Activated CD8-positive, alpha-beta T cell treated with anti-CD3 and anti-CD28 coated beads, Interleukin-2, amount 10 ng/mL, durations not matched to agents 7 days and 5 days (primary cell): ENCODE measurements at places on chromosomes 5 and 9. TPM values are rescaled to one million over a fixed set of nuclear protein-coding genes. Genes with fewer than 3 reads are reported as not detected.

Gene LCN12
- total RNA-seq, result 1.0 TPM

- peaks cover 17% of the 10 kb centered on the region for H3K27me3 ChIP-seq
- no peak overlapping the region for H3K27ac ChIP-seq
- no peaks in the 10 kb centered on the region for H3K36me3 ChIP-seq
- H3K4me3 ChIP-seq, result no peak overlapping the region
- no peak for DNase-seq
- H3K4me1 ChIP-seq, result no peaks in the 10 kb centered on the region
Observed at GRCh38 chr5:54457094-54457862, 1.8 kb downstream of the HSPB3 start.

GRCh38 chr5:164358531-164359259 lies 853.3 kb downstream of the MAT2B start:
- DNase-seq, result no peak
- no peak overlapping the region for H3K27ac ChIP-seq
- no peaks in the 10 kb centered on the region for H3K36me3 ChIP-seq
- H3K4me3 ChIP-seq, result no peak overlapping the region
- no peaks in the 10 kb centered on the region for H3K27me3 ChIP-seq
- H3K4me1 ChIP-seq, result no peaks in the 10 kb centered on the region

- DNase-seq, result no peak
- H3K27me3 ChIP-seq, result no peaks in the 10 kb centered on the region
Observed at GRCh38 chr5:40618926-40619325, 60.8 kb upstream of the PTGER4 start.

DNA sequence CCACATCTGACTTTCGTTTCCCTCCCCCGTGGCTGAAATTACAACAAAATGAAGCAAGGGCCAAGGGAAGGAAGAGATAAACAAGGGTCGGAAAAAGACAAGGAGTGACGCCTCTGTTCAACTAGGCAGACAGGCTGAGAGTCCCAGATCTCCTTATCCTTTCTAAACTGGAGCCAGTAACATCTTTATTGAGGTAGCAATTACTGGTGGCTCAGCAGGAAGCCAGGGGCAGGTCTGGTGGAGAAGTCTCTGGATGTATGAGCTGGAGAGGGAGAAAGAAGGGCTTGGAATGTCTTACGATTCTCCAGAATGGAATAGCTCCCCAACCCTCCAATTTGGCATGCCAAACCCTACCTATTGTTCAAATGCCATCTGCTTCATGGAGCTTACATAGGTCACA lies 190.8 kb upstream of the BRINP1 start:
- no peak for DNase-seq
- H3K4me1 ChIP-seq, result peaks cover 7% of the 10 kb centered on the region
- no peak overlapping the region for H3K4me3 ChIP-seq
- H3K27me3 ChIP-seq, result peaks cover 2% of the 10 kb centered on the region
- H3K36me3 ChIP-seq, result no peaks in the 10 kb centered on the region

- no peak overlapping the region for H3K27ac ChIP-seq
- no peak for DNase-seq
- no peaks in the 10 kb centered on the region for H3K36me3 ChIP-seq
- no peaks in the 10 kb centered on the region for H3K27me3 ChIP-seq
- H3K4me3 ChIP-seq, result no peak overlapping the region
Observed at GRCh38 chr5:15233566-15233965, 266.4 kb upstream of the FBXL7 start.

Gene GLRA1
- not detected for total RNA-seq

GRCh38 chr9:72254901-72255545 lies 105.8 kb downstream of the GDA start:
- no peaks in the 10 kb centered on the region for H3K4me1 ChIP-seq
- H3K4me3 ChIP-seq, result no peak overlapping the region
- peaks cover 16% of the 10 kb centered on the region for H3K27me3 ChIP-seq
- H3K36me3 ChIP-seq, result no peaks in the 10 kb centered on the region
- H3K27ac ChIP-seq, result no peak overlapping the region

Gene KIF2A
- 149 TPM for total RNA-seq

- no peak overlapping the region for H3K27ac ChIP-seq
- no peaks in the 10 kb centered on the region for H3K4me1 ChIP-seq
- H3K27me3 ChIP-seq, result no peaks in the 10 kb centered on the region
Observed at GRCh38 chr5:118211606-118212005, 776.7 kb downstream of the DTWD2 start.

DNA sequence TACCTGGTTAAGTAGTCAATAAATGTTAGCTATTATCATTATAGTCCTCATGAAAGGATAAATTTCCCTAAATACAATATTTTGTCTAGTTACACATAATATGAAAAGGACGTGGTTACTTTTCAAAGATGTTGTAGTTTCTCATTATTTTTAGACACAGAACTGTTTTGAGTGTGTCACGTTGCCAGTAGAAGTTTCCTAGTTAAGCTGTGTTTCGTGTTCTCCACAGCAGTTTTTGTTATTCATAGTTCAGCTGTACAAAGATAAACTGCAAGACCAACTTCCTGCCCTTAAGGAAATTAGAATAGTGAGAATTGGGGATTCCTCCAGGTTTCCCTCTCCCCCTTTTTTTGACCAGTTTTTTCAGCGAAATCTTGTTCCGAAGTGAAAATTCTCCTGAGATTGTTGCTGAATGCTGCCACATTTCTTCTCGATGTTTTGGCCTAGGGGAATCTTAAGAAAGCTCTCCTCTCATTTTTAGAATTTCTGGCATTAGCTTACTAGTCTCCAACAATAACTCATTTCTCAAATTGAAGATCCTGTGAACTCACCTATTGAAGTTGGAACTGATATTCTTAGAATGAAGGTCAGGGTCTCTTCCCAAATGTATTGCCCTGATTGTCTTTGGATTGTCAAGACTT lies 176.1 kb downstream of the PAM start:
- no peaks in the 10 kb centered on the region for H3K27me3 ChIP-seq
- H3K27ac ChIP-seq, result no peak overlapping the region
- H3K36me3 ChIP-seq, result peaks cover 2% of the 10 kb centered on the region

DNA sequence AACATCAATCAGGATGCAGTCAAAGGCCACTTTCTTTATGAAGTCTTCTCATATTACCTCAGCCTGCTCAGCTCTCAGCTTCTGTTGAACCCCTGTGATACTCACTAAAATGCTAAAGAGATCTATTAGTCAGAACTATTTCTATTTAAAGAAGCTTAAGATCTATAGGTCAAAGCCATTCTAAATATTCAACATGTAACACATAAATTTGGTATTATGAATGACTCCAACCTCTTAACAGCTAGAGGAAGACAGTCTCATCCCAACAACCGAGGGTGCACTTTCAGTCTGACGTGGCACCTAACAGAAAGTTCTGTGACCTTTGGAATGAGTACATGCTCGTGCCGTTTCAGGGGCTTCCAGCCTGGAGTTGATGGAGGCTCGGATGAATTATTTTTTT lies 301.5 kb upstream of the VLDLR start:
- no peaks in the 10 kb centered on the region for H3K36me3 ChIP-seq
- no peak overlapping the region for H3K4me3 ChIP-seq
- no peak overlapping the region for H3K27ac ChIP-seq
- DNase-seq, result no peak
- H3K27me3 ChIP-seq, result peaks cover 2% of the 10 kb centered on the region

DNA sequence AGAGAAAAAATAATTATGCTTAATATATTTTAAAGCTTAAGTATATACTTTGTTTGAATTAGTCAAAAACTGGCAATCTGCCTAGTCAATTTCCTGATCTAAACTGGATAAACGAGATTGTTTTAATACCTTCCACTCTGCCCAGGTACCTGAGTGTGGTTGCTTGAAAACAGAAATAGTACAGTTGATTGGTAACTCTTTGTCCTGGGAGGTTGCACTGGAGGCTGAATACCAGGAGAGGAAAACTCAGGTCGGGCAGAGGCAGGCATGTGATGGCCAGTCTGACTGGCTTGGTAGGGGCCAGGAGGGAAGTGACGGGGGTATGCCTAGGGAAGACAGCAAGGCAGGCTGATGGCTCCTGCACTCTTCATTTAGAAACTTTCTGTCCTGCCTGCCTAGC lies 80.2 kb downstream of the PIK3R1 start:
- no peak overlapping the region for H3K4me3 ChIP-seq
- peaks cover 73% of the 10 kb centered on the region for H3K36me3 ChIP-seq
- peaks cover 17% of the 10 kb centered on the region for H3K4me1 ChIP-seq
- DNase-seq, result no peak

GRCh38 chr5:180315762-180316212 lies 23.9 kb upstream of the MAPK9 start:
- DNase-seq, result peak; percentile 72
- H3K4me3 ChIP-seq, result no peak overlapping the region
- H3K27me3 ChIP-seq, result no peaks in the 10 kb centered on the region
- no peak overlapping the region for H3K27ac ChIP-seq

GRCh38 chr5:170372971-170373370 lies 16.2 kb downstream of the KCNMB1 start:
- H3K27ac ChIP-seq, result no peak overlapping the region
- H3K4me3 ChIP-seq, result no peak overlapping the region
- H3K27me3 ChIP-seq, result peaks cover 24% of the 10 kb centered on the region
- no peaks in the 10 kb centered on the region for H3K4me1 ChIP-seq
- H3K36me3 ChIP-seq, result no peaks in the 10 kb centered on the region

- no peak for DNase-seq
- no peaks in the 10 kb centered on the region for H3K27me3 ChIP-seq
- no peak overlapping the region for H3K4me3 ChIP-seq
- H3K4me1 ChIP-seq, result no peaks in the 10 kb centered on the region
- H3K27ac ChIP-seq, result no peak overlapping the region
Observed at GRCh38 chr5:77437194-77437593, 54.9 kb downstream of the WDR41 start.

- H3K4me1 ChIP-seq, result peaks cover 18% of the 10 kb centered on the region
- no peak for DNase-seq
- no peak overlapping the region for H3K4me3 ChIP-seq
Observed at GRCh38 chr9:69471433-69471832, 146.4 kb downstream of the ENTREP1 start.

DNA sequence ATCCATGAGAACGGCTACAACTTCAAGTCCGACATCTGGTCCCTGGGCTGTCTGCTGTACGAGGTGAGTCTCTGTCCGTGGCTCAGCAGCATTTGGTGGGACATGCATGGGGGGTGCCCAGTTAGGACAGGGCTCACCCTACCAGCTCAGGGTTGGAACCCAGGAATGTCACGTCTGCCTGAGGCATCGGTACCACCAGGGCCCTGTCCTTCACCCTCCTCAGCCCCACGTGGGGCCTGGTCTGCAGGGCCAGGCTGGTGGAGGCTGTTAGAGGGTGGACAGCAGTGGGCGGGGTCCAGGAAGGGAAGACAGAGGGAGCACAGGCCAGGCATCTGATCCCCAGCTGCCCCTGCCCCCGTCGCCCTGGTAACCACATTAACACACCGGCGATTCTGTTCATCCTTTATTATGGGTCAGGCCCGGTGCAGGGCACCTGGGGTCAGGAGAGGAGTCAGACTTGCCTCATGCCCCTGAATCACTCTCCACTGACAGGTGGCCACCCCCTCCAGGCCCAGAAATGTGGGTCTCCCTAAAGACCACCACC lies 75.6 kb downstream of the PSMB7 start:
- no peak for DNase-seq
- no peak overlapping the region for H3K4me3 ChIP-seq
- H3K4me1 ChIP-seq, result no peaks in the 10 kb centered on the region
- H3K27me3 ChIP-seq, result no peaks in the 10 kb centered on the region

- H3K4me3 ChIP-seq, result no peak overlapping the region
- no peaks in the 10 kb centered on the region for H3K4me1 ChIP-seq
- DNase-seq, result no peak
- no peaks in the 10 kb centered on the region for H3K36me3 ChIP-seq
- no peaks in the 10 kb centered on the region for H3K27me3 ChIP-seq
Observed at GRCh38 chr9:121823451-121824169, 172.2 kb downstream of the DAB2IP start.

Gene IPPK
- 9.7 TPM for total RNA-seq

Gene SKP1
- total RNA-seq, result 203 TPM

- H3K27ac ChIP-seq, result peak overlapping the region; percentile 80
- DNase-seq, result peak; percentile 62
- H3K27me3 ChIP-seq, result no peaks in the 10 kb centered on the region
- H3K4me3 ChIP-seq, result peak overlapping the region; percentile 62
- H3K4me1 ChIP-seq, result peaks cover 50% of the 10 kb centered on the region
Observed at GRCh38 chr5:40441733-40442132, 238.0 kb upstream of the PTGER4 start.

Gene ADAMTSL2
- not detected for total RNA-seq

GRCh38 chr9:85112391-85112790 lies 442.9 kb downstream of the NTRK2 start:
- no peaks in the 10 kb centered on the region for H3K4me1 ChIP-seq
- H3K27ac ChIP-seq, result no peak overlapping the region
- DNase-seq, result no peak
- H3K36me3 ChIP-seq, result no peaks in the 10 kb centered on the region
- no peaks in the 10 kb centered on the region for H3K27me3 ChIP-seq

Gene HMMR
- total RNA-seq, result 85.8 TPM

Gene UBE2D2
- total RNA-seq, result 227 TPM

Gene ROPN1L
- 1.4 TPM for total RNA-seq

Gene CTSV
- 0.29 TPM for total RNA-seq

Gene AK8
- 0.39 TPM for total RNA-seq

GRCh38 chr9:21317956-21318923 lies 13.1 kb upstream of the IFNA5 start:
- peaks cover 16% of the 10 kb centered on the region for H3K36me3 ChIP-seq
- no peak overlapping the region for H3K4me3 ChIP-seq
- H3K27ac ChIP-seq, result no peak overlapping the region
- DNase-seq, result peak; percentile 57

Gene FLT4
- total RNA-seq, result 1.6 TPM

DNA sequence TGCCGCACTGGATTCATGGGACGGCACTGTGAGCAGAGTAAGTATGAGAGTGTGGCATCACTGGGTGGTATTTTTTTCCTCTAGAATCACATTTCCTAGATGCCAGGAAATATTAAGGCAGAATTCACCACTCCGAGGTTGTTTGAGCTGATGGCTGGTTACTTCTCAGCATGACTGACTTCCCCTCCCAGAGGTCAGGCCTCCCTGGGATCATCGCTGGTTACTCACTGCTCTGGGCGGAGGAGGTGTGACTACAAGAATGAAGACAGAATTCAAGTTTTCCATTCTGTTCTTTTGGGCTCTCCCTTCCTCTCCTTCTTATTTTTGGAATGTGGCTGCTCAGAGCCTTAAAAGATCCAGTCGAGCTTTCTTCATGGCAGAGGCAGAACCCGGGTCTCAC lies 76.6 kb upstream of the PRRC1 start:
- no peak for DNase-seq
- H3K36me3 ChIP-seq, result no peaks in the 10 kb centered on the region
- H3K4me1 ChIP-seq, result no peaks in the 10 kb centered on the region
- no peak overlapping the region for H3K4me3 ChIP-seq
- H3K27ac ChIP-seq, result no peak overlapping the region

DNA sequence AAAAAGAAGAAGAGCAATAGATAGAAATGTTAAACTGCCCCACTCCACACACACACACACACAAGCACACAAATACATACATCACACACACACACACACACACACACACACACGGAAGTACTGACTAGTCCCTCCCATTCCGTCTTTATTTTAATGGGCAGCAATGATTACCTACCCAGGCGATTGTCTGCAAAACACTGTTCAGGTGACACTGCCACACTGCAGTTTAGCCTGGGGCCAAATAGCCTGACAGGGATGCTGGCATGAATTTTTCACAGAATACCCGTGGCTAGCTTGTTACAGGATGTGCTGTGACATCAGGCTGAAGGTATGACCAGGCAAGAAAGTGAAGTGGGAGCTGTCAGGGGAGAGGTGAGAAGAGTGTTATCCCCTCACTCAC lies 86.9 kb downstream of the FRMD3 start:
- H3K27me3 ChIP-seq, result no peaks in the 10 kb centered on the region
- no peaks in the 10 kb centered on the region for H3K36me3 ChIP-seq
- no peaks in the 10 kb centered on the region for H3K4me1 ChIP-seq
- H3K27ac ChIP-seq, result no peak overlapping the region

Gene TLX3
- not detected for total RNA-seq
